ENCODE measurements at places on chromosomes 11 and 22. TPM values are rescaled to one million over a fixed set of nuclear protein-coding genes. Genes with fewer than 3 reads are reported as not detected.

The OR6M1 gene
- not detected for total RNA-seq

DNA sequence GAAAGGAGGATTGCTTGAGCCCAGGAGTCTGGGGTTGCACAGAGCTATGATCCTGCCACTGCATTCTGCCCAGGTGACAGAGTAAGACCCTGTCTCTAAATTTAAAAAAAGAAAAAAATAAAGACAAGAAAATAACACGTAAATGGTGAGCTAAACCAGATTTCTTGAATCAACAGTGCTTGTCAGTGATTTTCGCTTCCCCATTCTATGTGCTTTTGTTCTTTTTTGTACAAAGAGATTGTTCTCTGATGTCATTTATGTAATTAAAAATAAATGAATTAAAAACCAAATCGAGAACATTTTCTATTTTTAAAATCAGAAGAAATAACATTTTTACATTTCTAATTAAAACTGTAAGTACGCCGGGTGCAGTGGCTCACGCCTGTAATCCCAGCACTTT is 19.8 kb upstream of the SLC29A2 start:
- peaks cover 3% of the 10 kb centered on the region for H3K27me3 ChIP-seq
- no peak overlapping the region for H3K4me3 ChIP-seq
- no peaks in the 10 kb centered on the region for H3K4me1 ChIP-seq
- no peaks in the 10 kb centered on the region for H3K36me3 ChIP-seq

DNA sequence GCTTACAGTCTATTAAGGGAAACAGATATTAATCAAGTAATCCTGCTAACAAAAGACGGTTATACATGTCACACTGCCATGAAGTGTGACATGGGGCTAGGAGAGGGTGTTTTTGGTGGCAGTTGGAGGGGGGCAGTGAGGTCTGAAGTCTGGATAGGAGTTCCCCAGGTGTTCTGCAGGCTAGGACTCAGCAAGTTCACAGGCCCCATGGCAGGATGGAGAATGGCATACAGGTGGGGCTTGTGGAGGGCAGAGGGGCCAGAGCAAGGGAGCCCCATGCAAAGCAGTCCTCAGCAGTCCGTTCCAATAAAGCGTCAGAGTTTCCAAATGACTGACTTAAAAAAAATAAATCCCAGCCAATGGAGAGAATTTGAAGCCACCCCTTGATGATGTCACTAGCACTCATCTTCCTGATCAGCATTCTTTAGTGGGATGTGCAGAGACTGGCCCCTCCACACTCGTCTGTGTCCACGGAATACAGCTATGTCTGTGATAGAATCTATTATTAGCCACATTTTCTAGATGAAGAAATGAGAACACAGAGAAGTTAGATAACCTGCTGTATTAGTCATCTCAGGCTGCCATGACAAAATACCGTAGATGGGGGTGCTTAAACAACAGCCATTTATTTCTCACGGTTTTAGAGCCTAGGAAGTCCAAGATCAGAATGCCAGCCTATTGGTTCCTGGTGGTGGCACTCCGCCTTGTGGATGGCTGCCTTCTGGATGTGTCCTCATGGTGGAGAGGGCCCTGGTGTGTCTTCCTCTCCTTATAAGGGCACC is 32.6 kb downstream of the PRDM11 start:
- peaks cover 12% of the 10 kb centered on the region for H3K4me1 ChIP-seq
- no peak overlapping the region for H3K27ac ChIP-seq

GRCh38 chr22:45402466-45402985 is 10.9 kb downstream of the SMC1B start:
- no peak overlapping the region for H3K4me3 ChIP-seq
- H3K27ac ChIP-seq: no peak overlapping the region
- H3K27me3 ChIP-seq: no peaks in the 10 kb centered on the region
- peaks cover 7% of the 10 kb centered on the region for H3K4me1 ChIP-seq

DNA sequence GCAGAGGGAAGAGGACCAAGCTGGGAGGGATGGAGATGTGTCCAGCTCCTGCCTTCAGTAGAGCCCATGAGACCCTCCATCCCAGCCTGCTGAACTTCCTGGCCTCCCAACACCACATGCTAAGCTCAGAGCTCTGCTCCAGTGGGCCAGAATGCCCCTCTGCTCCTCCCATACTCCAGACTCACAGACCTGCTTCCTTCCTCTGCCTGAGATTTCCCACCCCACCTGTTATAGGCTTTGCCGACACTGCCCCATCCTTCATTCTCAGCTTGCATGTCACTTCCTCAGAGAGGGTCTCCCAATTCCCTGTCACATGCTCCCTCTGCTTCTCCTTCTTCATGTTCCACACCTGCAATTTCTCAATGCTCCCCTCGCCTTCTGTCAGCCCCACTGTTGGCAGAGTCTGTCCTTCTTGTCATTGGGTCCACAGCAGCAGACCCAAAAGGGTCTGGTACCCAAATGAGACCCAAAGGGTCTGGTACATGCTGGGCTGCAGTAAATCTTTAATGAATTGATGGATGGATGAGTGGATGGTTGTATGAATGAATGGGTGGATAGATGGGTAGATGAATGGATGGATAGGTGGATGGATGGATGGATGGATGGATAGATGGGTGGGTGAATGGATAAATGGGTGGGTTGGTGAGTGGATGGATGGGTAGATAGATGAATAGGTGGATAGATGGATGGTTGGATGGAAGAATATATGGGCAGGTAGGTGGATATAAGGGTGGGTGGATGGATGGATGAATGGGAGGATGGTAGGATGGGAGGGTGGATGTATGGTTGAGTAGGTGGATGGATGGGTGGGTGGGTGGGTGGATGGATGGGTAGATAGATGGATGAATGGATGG is 105.3 kb upstream of the FGF3 start:
- H3K27me3 ChIP-seq: no peaks in the 10 kb centered on the region
- DNase-seq: no peak
- no peaks in the 10 kb centered on the region for H3K4me1 ChIP-seq
- no peak overlapping the region for H3K27ac ChIP-seq
